Liver (tissue), 10 donors: ENCODE measurements at places on chromosomes 3 and 15. TPM values are rescaled to one million over a fixed set of nuclear protein-coding genes. Genes with fewer than 3 reads are reported as not detected.

- no peak for DNase-seq
Observed at GRCh38 chr15:42404461-42405235, 45.3 kb downstream of the CAPN3 start.

DNA sequence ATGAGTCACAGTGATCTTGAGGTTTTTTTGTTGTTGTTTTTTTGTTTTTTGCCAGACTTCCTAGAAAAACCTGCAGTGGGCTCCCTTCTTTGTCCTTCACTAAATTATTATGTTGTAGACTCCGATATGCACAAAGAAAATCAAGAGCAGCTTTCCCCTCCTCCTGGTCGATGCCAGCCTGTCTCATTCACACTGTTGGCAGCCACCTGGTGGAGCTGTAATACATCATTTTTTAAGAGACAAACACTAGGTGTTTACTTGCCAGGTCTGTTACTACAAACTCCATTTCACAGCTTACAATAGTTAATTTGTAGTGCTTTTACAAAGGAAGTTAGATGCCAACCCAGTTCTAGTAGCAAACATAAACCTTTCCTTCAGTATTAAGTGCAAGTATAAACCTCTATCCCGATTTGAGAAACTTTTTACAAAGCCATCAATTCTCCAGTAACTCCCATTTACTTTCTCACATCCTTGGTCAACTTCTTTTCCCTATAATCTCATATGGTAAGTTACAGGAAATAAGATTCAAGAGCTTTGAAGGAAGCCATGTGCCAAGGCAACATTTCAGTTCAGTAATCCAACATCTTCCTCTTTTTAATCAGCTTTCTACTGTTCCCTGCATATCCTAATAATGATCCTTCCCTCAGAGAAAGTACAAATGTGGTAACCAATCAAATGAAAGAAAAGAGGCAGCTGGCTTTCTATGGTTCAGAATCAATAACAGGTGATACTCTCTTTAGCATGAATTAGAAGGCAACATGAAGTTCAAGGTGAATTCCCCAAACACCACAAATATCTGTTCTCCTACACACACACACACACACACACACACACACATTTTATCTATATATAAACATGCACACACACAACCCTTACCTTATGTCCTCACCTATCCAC is 14.0 kb downstream of the AAGAB start:
- no peak for DNase-seq

ADAMTS9 gene
- 13.5 TPM for total RNA-seq

GRCh38 chr3:52685285-52685708 is 416 bp downstream of the PBRM1 start:
- peak; percentile 83 for DNase-seq

P2RY1 gene
- 7.5 TPM for total RNA-seq

DNA sequence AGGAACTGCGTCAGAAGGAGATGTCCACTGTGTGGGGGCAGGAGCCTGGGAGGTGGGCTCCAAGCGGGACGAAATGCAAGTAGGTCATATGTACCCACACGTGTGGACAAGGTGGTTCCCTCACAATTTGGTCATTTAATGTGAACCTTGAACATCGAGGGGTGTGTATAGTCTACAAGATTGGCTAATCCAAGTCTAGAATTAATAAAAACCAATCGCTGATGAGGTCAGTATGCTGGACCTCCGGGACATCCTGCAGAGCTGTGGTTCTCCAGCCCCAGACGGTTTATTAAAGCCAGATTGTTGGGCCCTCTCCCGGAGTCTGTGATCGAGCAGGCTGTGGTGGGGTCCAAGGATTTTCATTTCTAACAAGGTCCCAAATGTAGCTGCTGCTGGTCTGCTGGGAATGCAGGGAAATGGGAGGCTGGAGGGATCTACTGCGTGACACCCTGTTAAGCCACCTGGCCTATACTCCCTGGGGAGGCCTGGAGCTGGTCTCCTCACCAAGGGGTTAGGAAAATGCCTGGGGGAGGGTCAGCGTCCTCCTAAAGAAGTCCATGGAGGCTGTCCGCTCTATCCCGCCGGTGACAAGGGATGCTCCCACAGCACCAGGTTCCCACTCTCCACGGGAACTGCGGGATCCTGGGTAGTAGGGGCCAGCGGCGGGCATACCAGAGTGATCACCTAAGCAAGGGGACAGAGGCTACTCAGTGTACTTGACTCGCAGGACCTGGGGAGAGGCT is 25.1 kb downstream of the PCSK6 start:
- DNase-seq, result no peak

- no peak for DNase-seq
Observed at GRCh38 chr3:150378301-150378748, 29.8 kb upstream of the TSC22D2 start.

DNA sequence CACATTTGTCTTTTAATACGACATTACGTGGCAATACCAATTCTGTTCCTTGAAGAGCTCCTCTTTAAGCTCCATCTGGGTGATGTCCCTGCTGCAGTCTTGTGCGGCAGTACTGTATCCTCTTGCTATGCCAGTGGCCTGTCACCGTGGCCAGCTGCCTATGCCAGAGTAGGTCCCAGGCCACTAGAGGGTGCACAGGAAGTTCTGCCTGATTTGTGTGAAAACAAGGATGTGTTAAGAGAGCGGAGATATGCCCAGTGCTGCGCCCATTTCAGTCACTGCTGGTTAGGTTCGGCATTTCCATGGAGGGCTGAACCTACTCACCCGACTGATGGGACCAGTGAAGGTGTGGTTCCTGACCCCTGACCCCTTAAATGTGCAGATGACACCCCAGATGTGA is 25.2 kb downstream of the NIPA1 start:
- peak; percentile 37 for DNase-seq

DNA sequence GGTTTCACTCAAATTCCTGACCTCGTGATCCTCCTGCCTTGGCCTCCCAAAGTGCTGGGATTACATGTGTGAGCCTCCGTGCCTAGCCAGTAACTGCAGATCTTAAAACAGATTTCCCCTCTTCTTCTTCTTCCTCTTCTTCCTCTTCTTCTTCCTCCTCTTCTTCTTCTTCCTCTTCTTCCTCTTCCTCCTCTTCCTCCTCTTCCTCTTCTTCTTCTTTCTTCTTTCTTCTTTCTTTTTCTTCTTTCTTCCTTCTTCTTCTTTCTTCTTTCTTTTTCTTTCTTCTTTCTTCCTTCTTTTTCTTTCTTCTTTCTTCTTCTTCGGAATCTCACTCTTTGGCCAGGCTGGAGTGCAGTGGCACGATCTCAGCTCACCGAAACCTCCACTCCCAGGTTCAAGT is 7.8 kb downstream of the USP3 start:
- DNase-seq, result no peak

GRCh38 chr3:171416061-171416460 is 44.1 kb downstream of the TNIK start:
- no peak for DNase-seq

DNA sequence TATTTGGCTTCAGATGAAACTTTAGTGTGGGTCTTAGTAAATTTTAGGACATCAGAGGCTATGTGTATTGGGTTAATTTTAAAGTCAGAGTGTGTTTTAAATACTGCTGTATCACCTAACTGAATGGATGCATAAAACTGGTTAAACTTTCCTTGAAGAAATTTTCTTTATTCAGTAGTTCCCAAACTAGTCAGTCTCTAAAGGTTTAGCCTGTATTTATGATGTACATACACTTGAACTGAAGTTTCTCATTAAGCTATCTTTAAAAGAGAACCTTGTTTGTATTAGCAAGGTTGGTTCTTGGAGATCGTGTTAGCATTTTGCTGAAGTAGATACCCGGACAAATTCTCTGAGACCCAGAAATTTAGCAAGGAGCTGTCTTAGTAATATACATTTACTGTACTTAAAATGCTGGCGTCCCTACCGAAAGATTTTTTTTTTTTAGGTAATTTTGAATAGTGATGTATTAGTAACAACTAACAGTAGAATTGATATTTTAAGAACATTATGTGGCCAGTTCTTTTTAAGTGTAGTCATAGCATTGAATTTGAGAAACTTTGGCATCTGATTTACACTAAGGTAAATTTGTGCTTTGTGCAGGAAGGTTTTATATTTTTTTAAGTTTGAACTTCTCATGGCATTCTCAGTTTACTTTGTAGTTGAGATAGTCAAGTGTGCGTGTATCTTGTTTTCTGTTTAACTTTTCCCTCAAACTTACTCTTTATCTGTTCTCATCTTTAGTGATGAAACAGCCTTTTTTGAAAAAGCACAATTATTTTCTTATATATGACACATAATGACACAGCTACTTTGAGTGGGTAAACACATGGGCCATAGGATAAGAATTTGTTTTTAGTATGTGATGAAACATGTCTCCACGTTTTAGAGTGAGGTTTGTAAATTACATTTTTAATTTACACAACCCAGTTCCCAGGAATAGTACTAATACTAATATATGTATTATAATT is 2.9 kb downstream of the DIPK2A start:
- no peak for DNase-seq

ULK4 gene
- total RNA-seq, result 11.5 TPM

DNA sequence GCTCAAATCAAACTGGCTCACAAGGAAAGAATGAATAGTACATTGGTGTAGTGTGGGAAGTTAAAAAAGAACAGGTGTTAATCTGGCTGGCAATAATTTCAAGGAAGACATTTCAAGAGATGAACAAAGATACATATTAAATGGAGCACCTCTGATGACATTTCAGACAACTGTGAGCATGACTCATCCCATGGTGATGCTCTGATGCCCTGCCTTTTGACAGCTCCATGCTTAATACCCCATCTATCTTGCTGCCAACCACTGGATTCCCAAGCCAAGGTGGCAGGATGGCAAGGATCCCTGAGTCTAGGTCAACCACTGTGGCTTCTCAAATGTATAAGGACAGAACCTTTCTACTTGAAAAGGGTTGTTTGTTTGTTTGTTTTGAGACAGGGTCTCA is 29.3 kb downstream of the LRRC2 start:
- DNase-seq, result no peak

DNA sequence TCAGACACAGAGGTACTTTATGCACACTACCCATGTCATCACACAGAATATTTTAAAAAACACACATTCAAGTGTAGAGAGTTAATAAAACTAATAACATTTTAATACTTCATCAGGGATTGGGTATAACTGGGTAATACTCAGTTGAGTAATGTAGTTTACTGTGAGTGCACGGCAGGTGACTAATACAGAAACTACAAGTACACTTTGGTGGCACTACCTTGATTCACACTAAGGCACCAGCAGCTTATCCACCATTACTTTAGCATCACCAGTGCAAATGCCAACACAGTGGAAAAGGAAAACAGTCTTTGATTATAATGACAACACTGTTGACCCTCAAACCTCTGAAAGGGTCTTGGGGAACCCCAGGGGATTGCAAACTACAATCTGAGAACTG is 33.6 kb downstream of the ZNF280D start:
- DNase-seq, result no peak

LMOD3 gene
- total RNA-seq, result not detected

- DNase-seq, result no peak
Observed at GRCh38 chr3:180319461-180319860, 282.5 kb upstream of the TTC14 start.

DNA sequence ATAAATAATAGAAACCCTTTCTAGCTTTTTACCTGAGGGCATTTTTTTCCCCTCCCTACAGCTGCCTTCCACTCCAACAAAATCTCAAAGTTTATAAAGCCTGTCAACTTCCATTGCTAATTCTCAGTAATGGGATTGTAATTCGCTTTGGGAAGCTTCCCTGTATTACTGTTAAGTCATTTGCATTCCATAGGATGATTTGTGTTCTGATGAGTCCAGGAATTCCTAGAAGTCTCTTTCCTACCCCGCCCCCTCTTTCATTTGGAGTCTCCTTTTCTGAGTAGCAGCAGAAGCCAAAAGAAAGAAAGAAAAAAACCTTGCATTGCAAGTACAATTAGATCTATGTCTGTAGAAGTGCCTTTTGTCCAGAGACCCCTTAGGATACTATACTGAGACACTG is 1033.3 kb downstream of the IGSF11 start:
- no peak for DNase-seq

GRCh38 chr3:57796261-57796660 is 40.2 kb downstream of the SLMAP start:
- DNase-seq, result no peak

CCR4 gene
- total RNA-seq, result 0.25 TPM

- DNase-seq, result no peak
Observed at GRCh38 chr15:72387741-72388140, 10.4 kb upstream of the TMEM202 start.

GRCh38 chr3:76199382-76199781 is 414.0 kb upstream of the ZNF717 start:
- DNase-seq, result no peak

ERICH6 gene
- under 0.01 TPM for total RNA-seq

DNA sequence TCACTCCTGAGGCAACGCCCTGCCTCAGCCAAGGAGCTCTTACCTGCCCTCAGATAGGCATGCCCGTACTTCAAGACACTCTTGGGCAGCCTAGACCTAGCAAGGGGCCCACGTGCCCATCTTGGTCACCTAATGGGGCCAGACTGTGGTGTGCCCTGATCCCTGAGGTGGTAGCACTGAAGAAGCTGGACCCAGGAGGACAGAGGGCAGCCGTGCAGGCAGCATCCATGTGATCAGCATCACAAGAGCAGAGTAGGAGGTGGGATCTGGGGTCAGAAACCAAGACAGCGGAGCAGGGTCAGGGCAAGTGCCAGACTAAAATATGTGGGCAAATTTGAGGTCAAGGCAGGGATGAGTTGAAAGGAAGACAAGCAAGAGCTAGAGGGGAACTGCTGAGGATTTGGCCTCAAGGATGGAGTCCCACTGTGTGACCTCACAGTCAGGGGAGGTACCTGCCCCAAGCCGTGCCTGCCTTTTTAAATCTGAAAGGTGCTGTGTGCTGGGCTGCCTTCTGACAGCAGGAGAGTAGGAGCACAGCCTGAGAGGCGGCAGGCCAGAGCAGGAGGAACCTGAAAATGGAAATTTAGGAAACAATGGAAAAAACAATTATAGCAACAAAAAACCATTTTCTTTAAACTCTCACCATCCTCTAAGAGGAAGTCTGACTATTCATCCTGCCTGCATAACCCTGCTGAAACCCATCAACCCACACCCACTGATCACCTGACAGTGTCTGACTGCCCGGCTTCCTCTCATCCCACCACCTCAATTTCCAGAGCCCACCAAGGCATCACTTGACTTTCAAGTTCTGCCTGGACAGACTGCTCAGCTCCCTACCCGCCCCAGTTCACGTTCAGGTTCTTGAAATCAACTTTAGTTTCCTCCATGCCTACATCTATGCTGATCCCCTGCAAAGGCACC is 7.3 kb downstream of the ZBTB38 start:
- DNase-seq, result no peak

C3orf20 gene
- 0.05 TPM for total RNA-seq

GRCh38 chr3:71512000-71512399 is 71.5 kb downstream of the FOXP1 start:
- no peak for DNase-seq
